ENCODE measurements at places on chromosomes 5 and 9.

DNA sequence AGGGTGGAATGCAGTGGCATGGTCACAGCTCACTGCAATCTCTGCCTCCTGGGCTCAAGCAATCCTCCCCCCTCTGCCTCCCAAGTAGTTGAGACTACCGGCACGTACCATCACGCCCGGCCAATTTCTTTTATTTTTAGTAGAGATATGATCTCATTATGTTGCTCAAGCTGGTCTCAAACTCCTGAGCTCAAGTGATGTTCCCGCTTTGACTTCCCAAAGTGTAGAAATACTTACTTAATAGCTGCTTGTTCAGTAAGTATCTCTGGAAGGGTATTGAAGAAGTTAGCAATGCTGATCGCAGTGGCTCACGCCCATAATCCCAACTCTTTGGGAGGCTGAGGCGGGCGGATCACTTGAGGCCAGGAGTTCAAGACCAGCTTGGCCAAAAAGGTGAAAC lies 35.7 kb upstream of the PLIN2 start:
- peak; percentile 77 for DNase-seq

DNA sequence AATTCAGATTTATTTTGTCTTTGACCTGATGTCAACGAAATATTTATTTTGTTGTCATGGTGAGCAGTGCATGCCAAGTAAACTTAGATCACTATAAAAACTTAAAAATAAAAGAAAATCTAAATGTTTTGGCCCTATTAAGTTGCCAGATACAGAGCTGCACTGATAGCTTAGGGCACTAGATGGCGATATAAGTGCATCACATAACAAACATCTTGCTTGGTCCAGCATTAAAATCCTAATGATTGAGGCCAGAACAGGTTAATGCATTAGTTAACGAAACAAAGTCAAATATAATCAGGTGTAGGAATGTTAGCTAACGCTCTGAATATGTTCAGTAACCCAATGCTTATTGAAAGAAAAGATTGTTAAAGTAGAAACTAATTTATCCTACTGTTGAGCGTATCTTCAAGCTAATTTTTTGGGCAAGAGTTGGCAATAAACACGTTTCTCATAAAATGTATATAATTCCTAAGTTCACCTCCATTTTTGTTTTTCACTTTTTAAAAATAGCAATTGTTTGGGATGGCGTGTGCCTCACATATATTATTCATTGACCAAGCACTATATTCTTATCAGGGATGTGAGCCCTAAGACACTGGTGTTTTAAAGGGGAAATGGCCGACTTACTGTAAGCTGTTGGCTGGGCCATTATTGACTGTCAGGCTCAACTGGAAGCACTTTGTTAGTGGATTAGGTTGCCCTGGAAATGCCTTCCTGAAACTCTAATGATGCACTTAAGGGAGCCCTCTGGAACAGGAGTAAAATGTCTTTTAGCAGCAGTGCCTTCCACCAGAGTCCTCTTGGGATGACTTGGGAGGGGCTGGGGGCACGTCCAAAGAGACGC lies 33.3 kb downstream of the KCTD16 start:
- DNase-seq, result peak; percentile 78

DNA sequence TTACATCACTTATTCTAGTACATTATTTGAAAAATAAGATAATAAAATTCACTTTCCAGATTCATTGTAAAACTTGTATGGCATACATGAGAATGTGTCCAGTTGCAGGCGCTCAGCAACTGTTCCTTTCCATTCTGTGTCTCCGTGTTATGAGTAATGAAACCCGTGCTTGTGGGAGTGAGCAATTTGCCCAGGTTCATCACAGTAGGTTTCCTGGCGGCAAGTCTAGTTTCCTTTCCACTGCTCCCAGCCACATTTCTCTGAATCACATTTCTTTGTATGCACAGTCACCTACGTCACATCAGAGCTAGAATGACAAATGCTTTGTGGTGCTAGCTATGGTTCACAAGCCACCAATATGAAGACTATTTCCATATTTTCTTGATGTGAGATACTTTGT lies 39.9 kb downstream of the MOCS2 start:
- peak; percentile 85 for DNase-seq

GRCh38 chr9:70466976-70467561 lies 52.6 kb upstream of the KLF9 start:
- peak; percentile 94 for DNase-seq

GRCh38 chr9:127183814-127184582 lies 61.6 kb upstream of the ANGPTL2 start:
- peak; percentile 20 for DNase-seq

DNA sequence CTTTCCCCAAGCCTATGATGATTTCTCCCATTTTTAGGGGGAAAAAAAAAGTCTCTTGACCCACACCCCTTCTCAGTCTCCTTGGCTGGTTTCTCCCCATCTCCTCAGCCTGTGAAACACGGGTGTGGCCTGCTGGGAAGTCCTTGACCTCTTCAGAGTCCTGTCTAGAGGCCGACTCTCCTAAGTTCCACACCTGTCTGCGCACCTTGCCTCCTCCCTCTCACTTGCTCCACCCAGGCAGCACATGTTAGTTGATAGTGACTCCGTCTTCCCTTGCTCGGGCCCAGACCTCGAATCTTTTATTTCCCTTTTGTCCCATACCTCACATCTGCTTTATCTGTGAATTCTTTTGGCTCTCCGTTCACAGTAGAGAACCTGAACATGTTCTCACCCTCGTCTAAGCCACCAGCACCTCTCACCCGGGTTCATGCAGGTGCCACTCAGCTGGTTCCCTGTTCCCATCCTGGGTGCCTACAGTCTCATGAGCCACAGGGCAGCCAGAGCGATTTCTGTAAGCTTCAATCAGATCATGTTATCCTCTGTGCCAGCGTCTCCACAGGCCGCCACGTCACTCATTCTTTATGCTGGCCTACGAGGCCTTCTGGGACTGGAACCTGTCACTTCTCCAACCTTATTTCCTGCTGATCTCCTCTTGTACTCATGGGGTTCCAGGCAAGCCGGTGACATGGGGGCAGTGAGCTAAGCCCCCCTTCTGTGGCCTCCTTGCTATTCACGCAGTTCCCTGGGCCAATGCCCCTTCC lies 51.7 kb upstream of the LRRTM2 start:
- DNase-seq, result no peak

Measured in iris pigment epithelial cell (primary cell).